Pancreas (tissue), 10 donors: ENCODE measurements at places on chromosomes 7 and 10.

GRCh38 chr10:82027711-82028110 is 152.7 kb downstream of the NRG3 start:
- no peak for DNase-seq

DNA sequence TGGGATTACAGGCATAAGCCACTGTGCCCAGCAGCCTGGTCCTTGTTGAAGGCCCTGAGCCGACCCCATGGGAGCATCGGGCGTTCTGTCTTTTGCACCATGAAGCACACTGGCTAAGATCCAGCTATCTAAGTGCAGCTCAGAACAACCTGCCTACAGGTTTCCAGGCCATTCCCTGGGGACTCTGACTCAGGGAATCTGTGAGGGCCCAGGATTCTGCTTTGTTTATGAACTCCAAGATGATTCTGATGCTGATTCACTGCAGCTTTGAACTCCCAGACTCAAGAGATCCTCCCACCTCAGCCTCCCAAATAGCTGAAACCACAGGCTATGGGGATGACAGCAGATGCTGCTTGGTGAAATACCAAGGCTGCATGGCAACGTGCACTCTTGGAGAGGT is 30.2 kb downstream of the NPTX2 start:
- peak; percentile 26 for DNase-seq

DNA sequence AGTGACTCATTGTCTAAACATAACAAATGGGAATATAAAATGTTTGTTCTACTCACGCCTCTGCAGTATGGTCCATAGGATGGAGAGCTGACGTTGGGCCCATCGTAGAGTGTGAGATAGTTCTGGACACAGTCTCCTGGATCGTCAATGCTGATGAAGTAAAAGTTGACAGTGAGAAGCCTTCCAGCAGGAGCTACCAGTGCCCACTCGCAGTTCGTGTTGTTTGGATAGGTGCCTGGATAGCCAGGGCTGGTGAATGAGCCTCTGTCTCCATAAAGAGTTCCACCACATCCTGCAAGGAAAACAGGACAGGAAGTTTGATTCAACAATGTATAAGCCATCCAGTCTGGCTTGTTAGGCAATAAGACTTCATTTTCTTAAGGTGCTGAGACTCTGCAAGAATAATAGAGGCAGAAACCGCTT is 79.6 kb downstream of the OR13A1 start:
- no peak for DNase-seq

DNA sequence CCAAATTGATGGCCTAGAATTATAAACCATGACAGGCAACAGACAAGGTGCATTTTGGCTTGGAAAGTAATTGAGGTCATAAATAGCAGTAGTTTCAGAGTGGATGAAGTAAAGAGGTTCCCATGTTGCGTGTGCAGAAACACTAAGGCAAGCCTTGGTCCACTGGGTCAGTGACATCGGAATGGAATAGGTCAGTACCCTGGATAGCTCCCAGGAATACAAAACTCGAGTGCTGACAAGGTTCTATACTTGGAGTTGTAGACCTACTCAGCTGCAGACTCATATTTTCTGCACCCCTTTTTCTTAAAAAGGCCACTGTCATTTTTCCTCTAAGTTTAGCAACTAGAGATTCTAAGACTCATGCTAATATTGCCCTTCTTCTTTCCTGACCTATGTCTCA is 132.8 kb downstream of the DYNC1I1 start:
- no peak for DNase-seq

DNA sequence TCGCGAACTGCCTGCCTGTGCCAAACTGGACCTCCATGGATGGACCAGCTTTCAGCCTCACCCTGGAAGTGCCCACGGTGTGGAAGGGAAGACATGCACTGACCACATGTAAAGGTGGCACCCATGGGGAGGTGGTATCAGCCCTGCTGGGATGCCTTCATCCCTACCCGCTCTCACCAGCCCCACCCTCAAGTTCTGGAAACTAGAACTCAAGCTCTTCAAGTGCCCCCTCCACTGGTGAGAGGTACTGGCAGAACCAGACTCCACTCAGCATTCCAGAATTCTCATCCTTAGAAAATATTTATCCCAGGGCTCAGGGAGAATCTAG is 5.9 kb downstream of the ZNF488 start:
- DNase-seq: no peak

DNA sequence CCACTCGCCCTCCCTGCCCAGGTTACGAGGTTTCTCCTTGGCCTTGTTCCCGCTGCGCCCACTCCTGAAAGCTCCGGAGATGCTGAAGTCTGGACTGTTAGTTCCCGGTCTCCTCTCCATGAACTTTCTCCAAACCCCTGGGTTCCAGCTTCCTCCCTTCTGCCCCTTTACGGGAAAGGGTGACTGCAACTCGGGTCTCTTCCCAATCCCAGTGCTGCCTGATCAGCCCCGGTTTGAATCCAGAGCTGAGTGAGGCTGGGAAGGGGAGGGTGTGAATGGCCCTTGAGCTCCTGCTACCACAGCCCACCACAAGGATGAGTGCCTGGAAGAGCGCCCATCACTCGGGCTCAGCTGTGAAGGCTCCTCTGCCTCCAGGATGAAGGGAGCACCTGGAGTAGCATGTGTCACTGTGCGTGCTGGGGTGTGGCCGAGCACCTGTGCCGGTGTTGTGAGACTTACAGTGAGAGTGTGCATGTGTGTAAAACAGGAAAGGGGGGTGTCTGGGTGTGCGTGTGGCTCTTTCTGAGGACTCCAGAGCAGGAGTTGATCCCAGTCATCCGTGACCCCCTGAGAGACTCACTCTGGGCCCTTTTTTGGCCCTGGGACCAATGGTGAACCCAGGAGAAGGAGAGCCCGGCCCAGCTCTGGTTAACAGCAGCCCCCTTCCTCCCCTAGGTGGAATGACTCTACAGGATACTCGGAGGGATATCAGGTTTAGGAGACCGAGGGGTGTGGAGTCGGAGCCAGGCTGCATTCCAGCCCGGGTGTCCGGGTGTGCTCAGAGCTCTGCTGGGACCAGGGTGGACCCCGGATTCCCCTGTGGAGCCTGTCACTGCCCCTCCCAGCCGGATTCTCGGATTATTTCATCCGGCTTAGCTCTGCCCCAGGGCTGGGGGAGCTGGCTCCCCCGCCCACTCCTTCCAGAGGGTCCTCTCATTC is 1.1 kb upstream of the ZNF467 start:
- DNase-seq: no peak

DNA sequence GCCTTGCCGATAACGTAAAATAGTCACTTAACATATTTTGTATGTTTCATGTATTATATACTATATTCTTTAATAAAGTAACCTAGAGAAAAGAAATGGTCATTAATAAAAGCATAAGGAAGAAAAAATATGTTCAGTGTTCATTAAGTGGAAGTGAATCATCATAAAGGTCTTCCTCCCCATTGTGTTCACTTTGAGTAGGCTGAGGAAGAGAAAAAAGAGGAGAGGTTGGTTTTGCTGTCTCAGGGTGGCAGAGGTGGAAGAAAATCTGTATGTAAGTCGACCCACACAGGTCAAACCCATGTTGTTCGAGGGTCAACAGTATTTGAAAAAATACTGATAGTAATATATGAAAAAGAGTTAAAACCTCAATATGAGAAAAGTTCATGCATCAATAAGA is 90.3 kb downstream of the GLCCI1 start:
- no peak for DNase-seq
